ENCODE measurements at places on chromosomes 7 and 10. TPM values are rescaled to one million over a fixed set of nuclear protein-coding genes. Genes with fewer than 3 reads are reported as not detected.

GRCh38 chr7:13748998-13749397 lies 240.5 kb downstream of the ETV1 start:
- no peaks in the 10 kb centered on the region for H3K27me3 ChIP-seq
- no peak for DNase-seq
- H3K4me1 ChIP-seq = no peaks in the 10 kb centered on the region
- no peaks in the 10 kb centered on the region for H3K36me3 ChIP-seq

DNA sequence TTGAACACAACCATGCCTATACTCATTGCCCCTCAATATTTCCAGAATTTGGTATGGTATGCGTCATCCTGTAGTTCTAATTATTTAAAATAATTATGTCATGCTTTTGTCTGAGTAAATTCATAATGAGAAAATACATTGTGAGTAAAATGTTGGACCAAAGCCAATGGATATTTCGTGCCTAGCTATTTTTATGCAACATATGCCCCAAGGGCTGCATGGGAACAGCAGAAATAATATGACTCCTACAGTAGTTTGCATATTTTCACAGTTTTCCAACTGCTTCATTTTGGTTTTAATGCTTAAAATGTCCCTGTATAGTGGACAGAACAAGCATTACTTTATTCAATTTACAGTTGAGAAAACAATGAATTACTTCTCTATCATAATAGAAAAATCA lies 1115.6 kb upstream of the GHITM start:
- H3K27ac ChIP-seq = no peak overlapping the region
- DNase-seq = no peak
- no peaks in the 10 kb centered on the region for H3K4me1 ChIP-seq

DNA sequence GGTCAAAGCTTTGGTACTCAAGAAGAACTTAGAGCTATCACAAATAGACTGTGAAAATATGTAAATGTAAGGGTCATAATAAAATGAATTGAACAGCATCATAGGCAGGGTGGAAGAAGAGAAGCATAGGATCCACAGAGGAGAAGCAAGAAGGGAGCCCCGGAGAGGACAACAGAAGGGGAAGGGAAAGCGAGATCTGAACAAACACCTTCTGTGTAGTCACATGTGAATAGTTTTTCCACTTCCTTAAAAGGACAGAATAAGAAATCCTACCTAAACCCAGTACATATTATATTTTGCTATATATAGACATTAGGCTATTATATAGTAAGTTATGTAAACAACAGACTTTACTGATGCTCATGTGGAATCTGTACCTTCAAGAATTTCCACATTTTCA lies 160.2 kb downstream of the DKK1 start:
- H3K27me3 ChIP-seq = no peaks in the 10 kb centered on the region
- H3K4me1 ChIP-seq = peaks cover 4% of the 10 kb centered on the region
- DNase-seq = no peak
- no peak overlapping the region for H3K27ac ChIP-seq

GRCh38 chr7:31788445-31788844 lies 101.4 kb downstream of the PPP1R17 start:
- no peaks in the 10 kb centered on the region for H3K27me3 ChIP-seq
- no peaks in the 10 kb centered on the region for H3K36me3 ChIP-seq
- no peak overlapping the region for H3K27ac ChIP-seq
- H3K4me3 ChIP-seq = no peak overlapping the region

GRCh38 chr7:13742811-13743210 lies 246.7 kb downstream of the ETV1 start:
- no peak overlapping the region for H3K4me3 ChIP-seq
- H3K36me3 ChIP-seq = no peaks in the 10 kb centered on the region
- H3K27me3 ChIP-seq = no peaks in the 10 kb centered on the region
- H3K4me1 ChIP-seq = no peaks in the 10 kb centered on the region
- DNase-seq = no peak

DNA sequence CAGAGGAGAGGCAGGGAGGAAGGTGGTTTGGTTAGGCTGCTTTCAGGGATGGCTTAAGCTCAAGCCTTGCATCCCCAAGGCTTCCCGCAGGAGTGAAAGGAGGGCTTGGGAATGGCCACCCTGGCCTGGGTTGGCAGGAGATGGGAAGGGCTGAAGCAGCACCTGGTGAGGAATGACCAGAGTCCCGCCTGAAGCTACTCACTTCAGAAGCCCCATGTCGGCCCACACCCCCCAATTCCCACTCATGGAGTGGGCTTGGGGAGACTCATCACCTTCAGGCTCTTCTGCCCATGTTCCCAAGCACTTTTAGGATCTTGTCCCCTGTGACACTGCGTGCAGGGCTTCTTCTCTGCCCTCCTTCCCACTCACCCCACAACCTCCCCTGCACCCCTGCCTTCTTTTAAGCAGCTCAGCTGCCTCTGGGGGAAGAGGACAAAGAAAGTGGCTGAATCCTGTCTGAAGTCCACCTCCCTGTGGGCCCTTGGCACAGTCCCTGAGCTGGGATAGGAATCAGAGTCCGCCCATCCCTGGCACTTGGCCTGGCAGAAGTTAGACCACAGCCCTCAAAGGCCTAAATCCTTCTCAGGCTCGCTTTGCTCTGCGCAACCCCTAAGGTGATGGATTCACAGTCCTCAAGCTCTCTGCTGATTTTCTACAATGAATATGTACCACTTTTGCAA lies 16.5 kb downstream of the RGR start:
- H3K4me3 ChIP-seq = no peak overlapping the region
- no peak for DNase-seq
- no peaks in the 10 kb centered on the region for H3K36me3 ChIP-seq

DNA sequence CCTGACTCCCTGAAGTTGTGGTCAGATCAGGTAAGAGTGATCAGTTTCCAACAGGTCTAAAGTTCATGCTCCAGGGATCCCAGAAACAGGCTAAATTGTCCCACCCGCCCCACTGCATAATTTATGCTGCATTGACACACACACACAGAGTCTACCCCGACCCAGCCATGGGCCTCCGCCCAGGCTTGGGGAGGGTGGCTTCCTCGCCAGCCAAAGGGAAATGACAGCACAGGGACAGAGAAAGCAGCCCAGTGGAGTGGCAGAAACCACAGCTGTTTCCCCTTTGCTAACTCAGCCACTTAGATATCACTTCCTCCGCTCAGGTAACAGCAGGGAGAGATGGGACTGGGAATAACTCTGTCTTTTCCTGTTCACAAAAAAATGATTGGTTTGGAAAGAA lies 9.4 kb downstream of the SH3PXD2A start:
- peaks cover 24% of the 10 kb centered on the region for H3K4me1 ChIP-seq
- peak overlapping the region; percentile 59 for H3K4me3 ChIP-seq
- peak overlapping the region; percentile 89 for H3K27ac ChIP-seq
- no peaks in the 10 kb centered on the region for H3K36me3 ChIP-seq

DNA sequence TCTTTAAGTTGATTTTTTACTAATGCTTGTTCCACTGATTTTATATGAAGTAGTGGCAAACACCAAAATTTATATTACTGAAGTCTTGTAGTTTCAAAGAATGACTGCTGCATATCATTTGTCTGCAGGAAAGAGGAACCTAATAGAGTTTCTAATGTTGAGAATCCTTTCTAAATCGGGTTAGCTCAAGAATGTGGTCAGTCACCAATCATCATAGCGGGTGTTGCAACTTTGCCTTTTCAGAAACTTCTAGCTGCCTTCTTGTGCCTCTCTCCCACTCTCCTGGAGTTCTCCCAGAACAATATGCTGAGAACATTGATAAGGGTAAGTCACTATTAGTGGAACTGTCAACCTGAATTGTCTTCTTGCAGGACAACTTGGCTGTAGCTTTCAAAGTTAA lies 524.8 kb upstream of the SORCS1 start:
- DNase-seq = no peak
- no peaks in the 10 kb centered on the region for H3K27me3 ChIP-seq
- no peaks in the 10 kb centered on the region for H3K4me1 ChIP-seq
- no peak overlapping the region for H3K27ac ChIP-seq
- no peaks in the 10 kb centered on the region for H3K36me3 ChIP-seq
- H3K4me3 ChIP-seq = peak overlapping the region; percentile 81

- no peak for DNase-seq
- H3K36me3 ChIP-seq = no peaks in the 10 kb centered on the region
- no peaks in the 10 kb centered on the region for H3K27me3 ChIP-seq
- H3K4me3 ChIP-seq = no peak overlapping the region
- peaks cover 13% of the 10 kb centered on the region for H3K4me1 ChIP-seq
Observed at GRCh38 chr7:90563286-90563685, 32.8 kb upstream of the CDK14 start.

GRCh38 chr10:28533571-28534304 lies 820 bp downstream of the WAC start:
- peaks cover 69% of the 10 kb centered on the region for H3K4me1 ChIP-seq
- peak; percentile 63 for DNase-seq
- H3K4me3 ChIP-seq = peak overlapping the region; percentile 98
- H3K27me3 ChIP-seq = no peaks in the 10 kb centered on the region

- no peaks in the 10 kb centered on the region for H3K4me1 ChIP-seq
- H3K27ac ChIP-seq = no peak overlapping the region
- H3K27me3 ChIP-seq = no peaks in the 10 kb centered on the region
Observed at GRCh38 chr7:78197447-78197846, 398.9 kb downstream of the PHTF2 start.

PAX2 gene
- not detected for polyA plus RNA-seq

NUTM2E gene
- polyA plus RNA-seq = not detected

LAMB1 gene
- 0.82 TPM for polyA plus RNA-seq

CALN1 gene
- polyA plus RNA-seq = not detected

CPA2 gene
- not detected for polyA plus RNA-seq

Data from naive B cell (primary cell).